ENCODE measurements at places on chromosomes 11 and 22.
A peak's percentile ranks its signal among the peaks of the same experiment; 100 is the strongest.

DNA sequence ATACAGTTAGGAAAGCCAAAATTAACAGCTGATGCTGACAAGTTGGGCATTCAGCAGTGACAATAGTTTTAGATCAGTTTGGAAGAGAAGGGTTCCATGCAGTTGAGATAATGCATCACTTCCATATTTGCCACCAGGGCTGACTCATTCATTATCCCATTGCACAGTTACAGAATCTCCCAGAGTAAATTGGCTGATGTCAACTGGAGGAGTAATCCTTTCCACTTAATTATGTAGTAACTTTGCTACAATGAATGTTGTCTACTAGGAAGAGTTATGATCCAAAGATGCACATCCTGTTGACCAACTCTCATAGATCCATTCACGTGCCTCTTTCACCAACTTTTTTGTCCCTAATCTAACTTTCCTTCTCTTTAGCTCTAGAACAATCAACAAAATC, 123.3 kb upstream of the LUZP2 start:
- no peak for DNase-seq

DNA sequence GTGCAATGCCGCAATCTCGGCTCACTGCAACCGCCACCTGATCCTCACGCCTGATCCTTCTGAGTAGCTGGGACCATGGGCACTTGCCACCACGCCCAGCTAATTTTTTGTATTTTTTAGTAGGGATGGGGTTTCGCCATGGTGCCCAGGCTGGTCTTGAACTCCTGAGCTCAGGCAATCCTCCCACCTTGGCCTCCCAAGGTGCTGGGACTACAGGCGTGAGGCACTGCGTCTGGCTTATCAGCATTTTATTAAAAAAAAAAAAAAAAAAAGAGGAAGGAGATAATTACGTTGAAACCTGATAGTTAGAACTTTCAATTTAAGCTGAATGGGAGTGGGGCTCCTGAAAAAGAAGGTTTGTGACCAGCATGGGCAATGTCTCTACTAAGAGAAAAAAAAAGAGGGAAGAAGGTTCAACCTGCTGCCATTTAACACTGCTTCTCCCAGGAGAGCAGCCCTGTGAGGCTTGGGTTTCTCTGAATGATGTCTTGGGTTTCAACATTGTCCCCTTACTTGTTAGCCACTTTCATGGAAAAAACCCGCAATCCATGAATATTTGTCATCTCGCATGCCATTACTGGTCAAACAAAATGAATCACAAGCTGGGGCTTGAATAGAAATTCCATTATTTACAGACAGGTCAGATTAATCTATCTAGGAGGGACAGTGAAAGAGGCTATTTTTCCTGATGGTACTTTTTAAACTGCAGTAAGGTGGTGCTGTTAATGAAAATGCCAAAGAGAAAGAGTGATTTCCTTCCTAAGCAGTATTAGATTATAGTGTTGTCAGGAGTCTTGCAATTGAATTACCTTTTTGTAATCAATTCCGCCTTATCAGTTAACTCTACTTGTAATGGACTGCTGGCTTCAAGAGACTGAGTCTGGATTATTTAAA, 72.5 kb downstream of the PACS1 start:
- DNase-seq: peak; percentile 94

DNA sequence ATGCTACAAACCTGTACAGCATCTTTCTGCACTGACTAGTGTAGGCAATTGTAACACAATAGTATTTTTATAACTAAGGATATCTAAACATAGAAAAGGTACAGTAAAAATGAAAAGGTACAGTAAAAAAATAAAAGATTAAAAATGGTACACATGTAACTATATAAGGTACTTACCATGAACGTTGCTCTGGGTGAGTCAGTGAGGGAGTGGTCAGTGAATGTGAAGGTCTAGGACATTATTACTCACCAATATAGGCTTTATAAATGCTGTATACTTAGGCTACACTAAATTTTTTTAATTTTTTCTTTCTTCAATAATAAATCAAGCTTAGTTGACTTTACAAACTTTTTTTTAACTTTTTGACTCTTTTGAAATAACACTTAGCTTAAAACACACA, 59.9 kb downstream of the EIF3M start:
- peak; percentile 92 for DNase-seq

DNA sequence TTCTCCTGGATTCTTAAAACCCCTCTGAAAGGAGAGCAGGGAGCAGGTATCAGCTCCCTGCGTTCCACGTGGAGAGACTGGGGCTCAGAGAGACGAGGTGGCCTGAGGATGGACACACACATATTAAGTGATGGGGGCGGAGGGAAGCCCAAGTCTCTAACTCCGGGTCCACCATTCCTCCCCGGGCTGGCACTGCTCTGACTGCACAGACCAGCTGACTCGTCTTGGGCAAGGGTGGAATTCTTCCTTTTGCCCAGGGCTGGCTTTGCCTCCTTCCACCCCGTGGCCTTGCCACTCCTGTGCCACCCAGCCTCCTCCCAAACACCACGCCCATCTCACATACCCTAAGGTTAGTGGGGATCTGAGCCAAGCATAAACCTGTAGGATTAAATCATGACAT, 65.0 kb downstream of the BUD13 start:
- DNase-seq: no peak

DNA sequence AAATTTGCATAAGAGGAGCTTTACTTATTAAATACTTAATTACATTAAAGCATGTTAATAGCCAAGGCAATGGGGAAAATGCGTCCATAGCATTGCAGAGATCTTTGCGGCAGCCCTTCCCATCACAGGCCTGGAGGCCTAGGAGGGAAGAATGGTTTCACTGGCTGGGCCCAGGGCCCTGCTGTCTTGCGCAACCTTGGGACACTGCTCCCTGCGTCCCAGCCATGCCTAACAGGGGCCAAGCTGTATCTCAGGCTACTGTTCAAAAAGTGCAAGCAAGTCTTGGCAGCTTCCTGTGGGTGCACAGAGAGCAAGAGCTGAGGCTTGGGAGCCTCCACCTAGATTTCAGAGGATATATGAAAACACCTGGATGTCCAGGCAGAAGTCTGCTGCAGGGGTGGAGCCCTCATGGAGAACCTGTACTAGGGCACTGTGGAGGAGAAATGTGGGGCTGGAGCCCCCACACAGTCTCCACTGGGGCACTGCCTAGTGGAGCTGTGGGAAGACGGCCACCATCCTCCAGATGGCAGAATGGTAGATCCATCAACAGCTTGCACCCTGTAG, 46.0 kb downstream of the THAP12 start:
- no peak for DNase-seq

DNA sequence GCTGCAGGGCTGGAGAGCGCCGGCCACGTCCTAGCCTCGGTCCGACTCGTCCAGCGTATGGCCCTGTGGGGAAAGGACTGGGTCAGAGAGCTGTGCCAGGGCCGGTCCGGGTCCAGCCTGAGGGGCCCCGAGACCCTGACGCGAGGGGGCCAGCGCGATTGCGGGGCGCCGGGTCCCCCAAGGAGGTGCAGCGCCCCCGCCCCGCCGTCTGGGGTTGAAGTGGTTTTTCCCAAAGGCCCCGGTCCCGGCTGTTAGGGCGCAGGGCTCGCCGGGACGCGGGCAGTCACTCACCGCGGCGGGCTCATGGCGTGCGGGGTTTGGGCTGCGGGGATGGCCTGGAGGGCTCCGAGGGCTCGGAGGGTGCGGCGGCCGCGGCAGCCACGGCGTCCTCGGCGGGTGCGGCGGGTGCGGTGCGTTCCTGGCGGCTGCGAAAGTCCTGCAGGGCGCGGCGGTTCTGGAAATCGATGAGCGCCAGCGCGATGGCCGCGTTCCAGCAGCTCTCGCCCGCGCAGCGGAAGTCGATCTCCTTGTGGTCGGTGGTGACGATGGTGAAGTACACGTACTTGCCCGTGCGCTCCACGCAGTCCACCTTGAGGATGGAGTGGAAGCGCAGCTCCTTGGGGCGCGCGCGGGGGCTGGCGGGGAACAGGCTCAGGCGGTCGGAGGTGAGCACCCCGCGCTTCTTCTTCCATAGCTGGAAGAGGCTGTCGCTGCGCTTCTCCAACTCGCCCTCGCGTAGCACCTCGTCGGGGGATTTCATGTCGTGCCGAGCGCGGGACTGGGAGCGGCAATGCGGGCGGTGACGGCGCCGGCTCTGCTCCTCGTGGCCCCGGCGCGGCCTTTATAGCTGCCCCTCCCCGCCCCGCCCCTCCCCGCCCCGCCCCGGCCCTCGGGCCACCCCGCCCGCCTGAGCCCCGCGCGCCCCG, at the start of gene PHLDA2:
PHLDA2 (minus strand) TSS at position 816 of the 926 bp plus-strand sequence; CDS start at position 760, 56 bp downstream.
- DNase-seq: peak; percentile 56

- DNase-seq: no peak
These were observed 14.5 kb upstream of the DGKZ start for GRCh38 chr11:46332568-46333393.

DNA sequence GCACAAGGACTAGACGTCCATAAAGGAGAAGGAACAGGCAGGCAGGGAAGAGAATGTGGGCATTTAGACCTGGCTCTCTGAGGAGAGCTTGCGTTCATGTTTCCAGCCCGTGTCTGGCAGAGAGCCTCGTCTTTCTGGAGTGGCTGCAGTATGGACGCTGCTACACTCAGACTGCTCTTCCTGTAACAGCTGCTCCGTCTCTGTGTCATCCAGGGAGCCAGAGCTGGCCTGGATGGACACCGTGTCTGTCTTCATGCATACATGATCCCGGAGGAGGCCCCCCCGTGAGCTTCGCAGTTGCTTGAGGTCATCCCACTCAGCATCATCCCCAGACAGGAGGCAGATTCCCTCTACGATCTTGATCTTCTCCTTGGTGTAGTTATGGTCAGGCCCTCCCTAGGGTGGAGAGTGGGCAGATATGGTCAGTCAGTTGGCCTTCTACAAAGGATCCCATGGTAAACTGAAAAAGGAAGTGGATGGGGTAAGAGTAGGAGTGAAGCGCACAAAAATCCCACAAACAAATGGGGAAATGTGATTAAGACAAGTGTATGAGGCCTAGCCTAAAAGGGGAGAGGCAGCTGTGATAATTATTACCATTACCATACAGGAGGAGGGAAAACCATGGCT, 13.0 kb upstream of the CKAP5 start:
- DNase-seq: no peak

DNA sequence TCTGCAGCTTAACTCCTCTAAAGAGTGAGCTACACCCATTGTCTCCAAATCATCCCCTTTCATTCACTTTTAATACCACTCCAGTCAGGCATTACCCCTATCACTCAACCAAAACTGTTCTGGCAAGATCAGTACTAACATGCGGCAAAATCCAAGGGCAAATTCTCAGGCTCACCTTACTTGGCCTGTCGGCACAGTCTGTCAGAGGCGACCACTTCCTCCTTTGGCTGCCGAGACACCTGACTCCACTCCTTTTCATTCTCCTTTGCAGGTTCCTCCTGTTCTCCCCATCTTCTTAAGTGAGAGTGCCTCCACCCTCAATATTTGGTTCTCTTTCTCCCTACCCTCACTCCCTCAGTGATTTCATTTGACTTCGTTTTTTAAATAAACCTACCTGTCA, 4.2 kb downstream of the C11orf91 start:
- no peak for DNase-seq

- no peak for DNase-seq
These were observed 147.8 kb downstream of the ENTHD1 start for GRCh38 chr22:39745789-39746188.

DNA sequence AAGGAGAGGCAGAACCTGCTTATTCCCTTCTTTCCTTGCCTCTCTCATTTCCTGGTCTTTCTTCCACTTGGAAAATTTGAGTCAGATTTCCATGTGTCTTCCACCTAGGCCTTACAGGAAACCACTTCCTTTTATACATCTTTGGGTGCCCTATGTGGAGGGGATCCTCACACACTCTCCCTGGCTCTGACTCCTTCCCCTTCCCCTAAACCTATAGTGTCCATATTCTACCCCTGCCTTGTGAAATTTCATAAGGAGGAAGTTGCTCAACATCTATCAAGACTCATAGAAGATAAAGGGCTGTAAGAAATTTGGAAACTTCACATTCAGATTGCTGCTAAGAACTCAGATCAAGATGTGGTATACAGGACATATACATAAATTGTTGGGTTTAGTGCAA, 20.4 kb downstream of the TUG1 start:
- no peak for DNase-seq

DNA sequence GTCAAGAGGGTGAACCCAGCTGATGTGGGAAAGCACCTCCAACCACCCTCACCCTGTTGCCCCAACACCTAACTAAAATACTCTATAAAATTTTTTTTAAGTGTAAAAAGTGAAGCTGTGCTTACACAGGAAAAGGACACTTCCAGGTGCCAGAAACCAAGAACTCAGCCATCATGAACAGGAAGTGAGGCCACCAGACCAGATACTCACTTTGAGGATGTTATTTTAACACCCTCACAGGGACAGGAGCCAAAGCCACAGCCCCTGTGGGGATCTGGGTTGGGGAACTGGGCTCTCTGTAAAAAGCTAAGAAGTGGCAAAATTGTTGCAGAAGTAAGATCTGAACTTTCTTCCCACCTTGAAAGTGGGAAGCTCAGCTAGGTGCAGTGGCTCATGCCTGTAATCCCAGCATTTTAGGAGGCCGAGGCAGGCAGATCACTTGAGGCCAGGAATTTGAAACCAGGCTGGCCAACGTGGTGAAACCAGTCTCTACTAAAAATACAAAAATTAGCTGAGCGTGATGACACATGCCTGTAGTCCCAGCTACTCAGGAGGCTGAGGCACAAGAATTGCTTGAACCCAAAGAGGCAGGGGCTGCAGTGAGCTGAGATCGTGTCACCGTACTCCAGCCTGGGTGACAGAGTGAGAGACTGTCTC, 3.8 kb downstream of the RSPH14 start:
- DNase-seq: peak; percentile 43

DNA sequence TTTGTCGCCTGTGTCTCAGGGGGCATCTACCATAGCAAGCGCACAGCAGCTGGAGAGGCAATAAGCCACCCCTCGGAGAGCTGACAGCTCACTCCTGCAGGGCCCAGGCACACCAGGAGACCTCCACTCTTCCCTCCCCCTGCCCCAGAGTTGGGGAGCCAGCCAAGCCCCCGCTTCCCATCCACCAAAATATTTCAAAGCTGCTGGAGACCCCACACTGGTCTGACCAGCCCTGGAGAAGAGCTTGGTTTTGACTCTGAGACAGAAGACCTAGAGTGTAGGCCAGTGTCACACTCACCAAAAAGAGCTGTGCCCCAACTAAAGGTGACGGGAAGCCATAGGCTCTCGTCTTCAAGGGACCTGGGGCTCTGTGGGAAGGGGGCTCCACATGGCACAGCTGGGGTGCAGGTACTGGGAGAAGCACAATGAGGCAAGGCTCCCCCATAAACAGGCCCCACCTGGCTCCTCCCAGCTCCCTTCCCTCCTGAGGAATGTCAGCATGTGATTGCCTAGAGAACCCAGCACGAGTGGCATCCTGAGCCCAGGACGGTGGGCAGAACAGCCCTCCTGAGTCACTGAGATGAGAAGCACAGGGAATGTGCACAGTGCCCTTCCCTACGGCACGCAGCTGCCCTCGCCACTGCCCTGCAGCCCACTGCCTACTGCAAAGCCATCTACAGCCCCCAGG, 5.8 kb upstream of the GNAZ start:
- no peak for DNase-seq
